ENCODE measurements at places on chromosomes 5 and 9.

GRCh38 chr9:105173306-105173705 is 71.1 kb upstream of the SLC44A1 start:
- H3K27me3 ChIP-seq, result no peaks in the 10 kb centered on the region
- H3K4me1 ChIP-seq, result no peaks in the 10 kb centered on the region
- no peak overlapping the region for H3K4me3 ChIP-seq
- H3K36me3 ChIP-seq, result no peaks in the 10 kb centered on the region

GRCh38 chr9:138024131-138024530 is 146.5 kb downstream of the CACNA1B start:
- H3K36me3 ChIP-seq, result no peaks in the 10 kb centered on the region
- DNase-seq, result no peak
- no peaks in the 10 kb centered on the region for H3K4me1 ChIP-seq
- no peak overlapping the region for H3K27ac ChIP-seq
- no peak overlapping the region for H3K4me3 ChIP-seq

GRCh38 chr5:154358516-154359220 is 87.1 kb upstream of the SAP30L start:
- no peaks in the 10 kb centered on the region for H3K4me1 ChIP-seq
- no peak for DNase-seq
- no peaks in the 10 kb centered on the region for H3K27me3 ChIP-seq
- no peaks in the 10 kb centered on the region for H3K36me3 ChIP-seq

- H3K4me3 ChIP-seq, result no peak overlapping the region
- no peaks in the 10 kb centered on the region for H3K27me3 ChIP-seq
- H3K27ac ChIP-seq, result no peak overlapping the region
- H3K4me1 ChIP-seq, result no peaks in the 10 kb centered on the region
- DNase-seq, result no peak
Observed at GRCh38 chr5:39256477-39257235, 37.3 kb upstream of the FYB1 start.

- H3K4me1 ChIP-seq, result no peaks in the 10 kb centered on the region
- H3K27ac ChIP-seq, result no peak overlapping the region
- no peak for DNase-seq
- H3K27me3 ChIP-seq, result no peaks in the 10 kb centered on the region
- H3K36me3 ChIP-seq, result no peaks in the 10 kb centered on the region
- H3K4me3 ChIP-seq, result no peak overlapping the region
Observed at GRCh38 chr9:78644359-78644758, 347.4 kb downstream of the PSAT1 start.

- H3K27ac ChIP-seq, result no peak overlapping the region
- H3K36me3 ChIP-seq, result no peaks in the 10 kb centered on the region
- H3K27me3 ChIP-seq, result no peaks in the 10 kb centered on the region
- H3K4me1 ChIP-seq, result no peaks in the 10 kb centered on the region
Observed at GRCh38 chr9:74001382-74001781, 495.8 kb upstream of the RORB start.

GRCh38 chr9:14677396-14677795 is 15.8 kb downstream of the ZDHHC21 start:
- no peaks in the 10 kb centered on the region for H3K4me1 ChIP-seq
- H3K27me3 ChIP-seq, result no peaks in the 10 kb centered on the region
- H3K27ac ChIP-seq, result no peak overlapping the region
- no peak overlapping the region for H3K4me3 ChIP-seq

DNA sequence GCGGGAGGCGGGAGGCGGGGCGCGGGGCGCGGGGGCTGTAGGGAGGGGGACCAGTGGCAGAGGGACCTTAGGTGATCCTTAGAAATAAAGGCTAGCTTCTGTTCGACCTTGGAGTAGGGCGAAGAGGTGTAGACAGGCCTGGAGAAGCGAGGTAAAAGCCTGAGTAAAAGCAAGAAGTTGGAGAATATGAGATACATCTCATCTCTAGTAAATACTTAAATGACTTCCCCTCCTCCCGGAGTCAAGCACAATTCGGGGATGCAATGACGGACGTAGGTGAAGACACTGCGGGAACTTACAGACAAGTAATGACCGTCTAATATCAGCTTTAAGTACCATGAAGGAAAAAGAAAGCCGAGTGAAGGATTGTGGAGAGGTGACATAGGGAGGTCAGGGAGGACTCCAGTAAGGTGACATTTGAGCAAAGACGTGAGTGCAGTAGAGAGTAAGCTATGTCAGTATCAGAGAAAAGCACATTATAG is 466 bp downstream of the SMC2 start:
- peaks cover 6% of the 10 kb centered on the region for H3K4me1 ChIP-seq
- no peaks in the 10 kb centered on the region for H3K36me3 ChIP-seq
- peak overlapping the region; percentile 92 for H3K27ac ChIP-seq
- H3K27me3 ChIP-seq, result no peaks in the 10 kb centered on the region
- H3K4me3 ChIP-seq, result peak overlapping the region; percentile 79

GRCh38 chr5:130520211-130520610 is 615.9 kb downstream of the CHSY3 start:
- DNase-seq, result no peak
- no peaks in the 10 kb centered on the region for H3K36me3 ChIP-seq
- H3K4me1 ChIP-seq, result no peaks in the 10 kb centered on the region
- no peak overlapping the region for H3K27ac ChIP-seq
- no peaks in the 10 kb centered on the region for H3K27me3 ChIP-seq

DNA sequence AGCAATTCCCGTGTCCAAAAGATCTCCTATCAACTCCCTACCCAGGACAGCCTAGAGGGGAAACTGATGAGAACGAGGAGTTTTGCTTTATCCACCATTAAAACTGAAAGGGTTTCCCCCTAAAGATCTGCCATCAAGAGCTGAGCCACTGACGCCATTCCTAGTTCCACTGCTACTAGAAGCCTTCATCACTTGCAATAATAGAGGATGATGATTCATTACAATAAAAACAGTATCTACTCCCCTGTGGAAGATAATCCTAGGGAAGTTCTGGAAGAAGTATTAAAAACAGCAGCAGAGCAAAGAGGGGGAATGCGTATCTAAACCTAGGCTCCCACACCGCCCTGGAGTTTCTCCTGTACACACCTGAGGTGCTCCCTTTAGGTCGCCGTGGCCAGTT is 394.5 kb downstream of the BNC2 start:
- no peaks in the 10 kb centered on the region for H3K36me3 ChIP-seq
- DNase-seq, result no peak
- no peak overlapping the region for H3K4me3 ChIP-seq
- no peaks in the 10 kb centered on the region for H3K27me3 ChIP-seq
- no peaks in the 10 kb centered on the region for H3K4me1 ChIP-seq

- H3K4me1 ChIP-seq, result no peaks in the 10 kb centered on the region
- H3K36me3 ChIP-seq, result no peaks in the 10 kb centered on the region
- H3K27me3 ChIP-seq, result no peaks in the 10 kb centered on the region
Observed at GRCh38 chr9:14797435-14797834, 74.9 kb upstream of the CER1 start.

- no peak overlapping the region for H3K4me3 ChIP-seq
- DNase-seq, result no peak
- no peaks in the 10 kb centered on the region for H3K36me3 ChIP-seq
- no peaks in the 10 kb centered on the region for H3K27me3 ChIP-seq
- H3K27ac ChIP-seq, result no peak overlapping the region
Observed at GRCh38 chr9:92480986-92481633, 1.2 kb downstream of the ASPN start.

GRCh38 chr9:132931178-132931735 is 13.2 kb downstream of the TSC1 start:
- H3K27ac ChIP-seq, result no peak overlapping the region
- no peaks in the 10 kb centered on the region for H3K4me1 ChIP-seq
- H3K27me3 ChIP-seq, result no peaks in the 10 kb centered on the region
- H3K4me3 ChIP-seq, result no peak overlapping the region

DNA sequence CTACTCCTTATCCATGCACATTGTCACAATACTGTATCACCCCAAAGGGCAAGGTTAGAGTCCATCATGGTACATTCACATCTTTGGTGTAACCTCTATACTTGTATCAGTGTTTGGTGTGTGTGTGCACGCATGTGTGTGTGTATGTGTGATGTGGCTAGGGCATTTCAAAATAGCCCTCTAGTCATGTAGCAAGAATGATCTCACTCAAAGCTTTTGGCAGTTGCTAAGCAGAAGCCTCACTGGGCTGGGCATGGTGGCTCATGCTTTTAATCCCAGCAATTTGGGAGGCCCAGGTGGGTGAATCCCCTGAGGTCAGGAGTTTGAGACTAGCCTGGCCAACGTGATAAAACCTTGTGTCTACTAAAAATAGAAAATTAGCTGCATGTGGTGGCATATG is 245.3 kb downstream of the ADGRV1 start:
- DNase-seq, result no peak
- no peak overlapping the region for H3K4me3 ChIP-seq
- no peak overlapping the region for H3K27ac ChIP-seq

DNA sequence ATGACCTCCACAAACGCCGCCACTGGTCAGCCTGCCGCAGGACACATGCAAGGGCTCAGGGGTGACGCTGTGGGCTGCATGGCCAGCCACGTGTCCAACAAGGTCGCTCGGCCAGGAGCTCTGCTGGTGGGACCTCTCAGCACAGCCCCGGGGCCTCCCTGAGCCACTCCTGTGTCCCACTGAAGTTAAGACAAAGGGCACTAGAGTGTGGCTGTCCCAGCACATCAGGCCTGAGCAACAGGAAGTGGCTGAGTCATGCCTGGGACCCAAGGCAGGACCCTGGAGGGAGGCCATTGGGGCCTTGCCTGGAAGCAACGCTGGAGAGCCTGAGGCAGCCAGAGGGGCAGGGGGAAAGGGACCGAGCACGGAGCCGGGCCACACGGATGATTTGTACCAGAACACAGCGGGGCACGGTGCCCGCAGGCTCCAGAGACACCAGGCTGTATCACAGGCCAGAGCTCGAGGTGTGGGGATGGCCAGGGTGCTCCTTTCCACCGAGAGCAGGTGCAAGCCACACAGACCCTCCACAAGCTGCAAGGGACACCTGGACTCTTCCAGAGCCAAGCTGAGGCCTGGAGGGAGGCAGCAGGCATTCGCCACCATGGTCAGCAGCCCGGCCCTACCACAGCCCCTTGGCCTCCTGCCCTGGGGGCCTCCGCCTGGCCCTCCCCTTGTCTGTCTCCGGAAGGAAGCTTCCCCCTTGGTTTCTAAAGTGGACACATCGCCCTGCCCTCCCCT is 6.5 kb upstream of the TMEM210 start:
- no peak overlapping the region for H3K27ac ChIP-seq
- H3K27me3 ChIP-seq, result peaks cover 1% of the 10 kb centered on the region
- DNase-seq, result no peak
- H3K4me1 ChIP-seq, result no peaks in the 10 kb centered on the region

DNA sequence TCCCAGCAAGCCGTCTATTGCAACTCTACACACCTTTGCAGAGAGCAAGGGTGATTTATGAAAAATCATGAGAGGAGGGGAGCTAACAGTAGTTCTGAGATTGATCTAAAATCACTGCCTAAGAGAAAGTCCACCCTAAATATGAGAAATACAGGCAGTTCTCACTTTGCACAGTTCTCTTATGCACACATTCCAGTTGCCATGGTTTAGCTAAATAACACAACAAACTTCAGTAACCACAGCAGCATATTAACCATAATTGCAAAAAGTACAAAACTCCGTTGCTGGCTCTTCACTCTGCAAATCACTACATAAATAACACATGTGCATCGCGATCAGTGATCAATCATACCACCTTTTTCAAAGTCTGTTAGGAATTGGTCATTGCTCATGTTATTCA is 31.1 kb downstream of the PGGT1B start:
- no peak overlapping the region for H3K27ac ChIP-seq
- no peak for DNase-seq
- H3K4me1 ChIP-seq, result no peaks in the 10 kb centered on the region
- no peaks in the 10 kb centered on the region for H3K27me3 ChIP-seq
- no peak overlapping the region for H3K4me3 ChIP-seq

DNA sequence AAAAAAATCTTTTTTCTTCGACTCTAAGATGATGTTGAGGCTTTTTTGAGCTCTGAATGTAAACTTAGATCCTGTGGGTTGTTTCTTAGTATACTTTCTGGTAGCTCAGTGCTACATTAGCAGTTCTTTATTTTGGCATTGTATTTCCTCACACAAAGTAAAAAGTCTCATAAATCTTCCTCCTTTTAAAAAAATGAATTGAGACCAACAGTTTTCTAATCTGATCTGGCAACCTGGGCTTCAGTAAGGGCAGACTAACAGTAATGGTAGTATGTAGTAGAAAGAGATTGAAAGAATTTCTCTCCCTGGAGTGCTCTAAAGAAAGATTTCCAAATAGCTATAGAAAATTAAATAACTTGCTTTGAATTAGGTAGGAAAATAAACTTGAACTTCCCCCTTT is 31.4 kb downstream of the ZCCHC7 start:
- H3K36me3 ChIP-seq, result peaks cover 3% of the 10 kb centered on the region
- no peak overlapping the region for H3K27ac ChIP-seq
- no peaks in the 10 kb centered on the region for H3K27me3 ChIP-seq
- no peak for DNase-seq

- DNase-seq, result no peak
- H3K27me3 ChIP-seq, result no peaks in the 10 kb centered on the region
- H3K36me3 ChIP-seq, result peaks cover 36% of the 10 kb centered on the region
- H3K4me1 ChIP-seq, result peaks cover 45% of the 10 kb centered on the region
- no peak overlapping the region for H3K4me3 ChIP-seq
Observed at GRCh38 chr9:131499254-131499767, 3.4 kb upstream of the POMT1 start.

DNA sequence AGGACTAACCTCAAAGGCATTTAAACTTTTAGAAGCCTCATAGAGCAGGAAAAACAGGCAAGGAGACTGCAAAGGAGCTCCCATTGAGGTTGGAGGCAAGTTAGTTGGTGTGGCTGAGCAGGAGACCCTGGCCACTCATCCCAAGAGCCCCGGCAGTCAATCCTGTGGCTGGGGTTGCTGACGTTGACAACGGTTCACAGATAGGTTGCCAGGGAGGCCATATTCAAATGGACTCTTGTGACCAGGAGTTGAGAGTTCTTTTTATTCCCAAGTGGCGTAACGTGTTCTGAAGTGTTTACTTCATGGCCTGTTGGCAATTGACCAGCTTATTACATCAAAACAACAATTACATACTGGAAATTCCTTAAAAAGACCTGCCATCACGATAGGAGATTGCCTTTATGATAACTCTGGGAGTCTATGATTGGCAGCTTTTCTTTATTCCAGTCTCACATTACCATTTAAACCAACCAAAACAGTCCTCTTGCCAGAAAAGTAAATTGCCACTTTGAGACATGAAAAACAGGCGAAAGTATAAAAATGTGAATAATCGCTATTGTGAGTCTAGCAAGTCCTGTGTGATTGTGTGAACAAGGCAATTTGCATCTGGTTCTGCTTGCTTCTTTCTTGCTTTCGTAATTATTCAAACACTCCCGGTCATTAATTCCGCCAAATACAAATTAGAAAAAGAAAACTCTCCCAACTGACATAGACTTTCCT is 394.9 kb downstream of the MED10 start:
- no peak overlapping the region for H3K4me3 ChIP-seq
- DNase-seq, result no peak
- no peaks in the 10 kb centered on the region for H3K36me3 ChIP-seq
- H3K27me3 ChIP-seq, result no peaks in the 10 kb centered on the region
- H3K4me1 ChIP-seq, result no peaks in the 10 kb centered on the region
- no peak overlapping the region for H3K27ac ChIP-seq

Measured in effector memory CD4-positive, alpha-beta T cell (primary cell).